ENCODE measurements at places on chromosomes 2 and 18.

DNA sequence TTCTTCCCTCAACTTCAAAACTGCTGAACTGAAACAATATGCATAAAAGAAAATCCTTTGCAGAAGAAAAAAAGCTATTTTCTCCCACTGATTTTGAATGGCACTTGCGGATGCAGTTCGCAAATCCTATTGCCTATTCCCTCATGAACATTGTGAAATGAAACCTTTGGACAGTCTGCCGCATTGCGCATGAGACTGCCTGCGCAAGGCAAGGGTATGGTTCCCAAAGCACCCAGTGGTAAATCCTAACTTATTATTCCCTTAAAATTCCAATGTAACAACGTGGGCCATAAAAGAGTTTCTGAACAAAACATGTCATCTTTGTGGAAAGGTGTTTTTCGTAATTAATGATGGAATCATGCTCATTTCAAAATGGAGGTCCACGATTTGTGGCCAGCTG is 8.4 kb downstream of the HOXD8 start:
- DNase-seq: no peak

DNA sequence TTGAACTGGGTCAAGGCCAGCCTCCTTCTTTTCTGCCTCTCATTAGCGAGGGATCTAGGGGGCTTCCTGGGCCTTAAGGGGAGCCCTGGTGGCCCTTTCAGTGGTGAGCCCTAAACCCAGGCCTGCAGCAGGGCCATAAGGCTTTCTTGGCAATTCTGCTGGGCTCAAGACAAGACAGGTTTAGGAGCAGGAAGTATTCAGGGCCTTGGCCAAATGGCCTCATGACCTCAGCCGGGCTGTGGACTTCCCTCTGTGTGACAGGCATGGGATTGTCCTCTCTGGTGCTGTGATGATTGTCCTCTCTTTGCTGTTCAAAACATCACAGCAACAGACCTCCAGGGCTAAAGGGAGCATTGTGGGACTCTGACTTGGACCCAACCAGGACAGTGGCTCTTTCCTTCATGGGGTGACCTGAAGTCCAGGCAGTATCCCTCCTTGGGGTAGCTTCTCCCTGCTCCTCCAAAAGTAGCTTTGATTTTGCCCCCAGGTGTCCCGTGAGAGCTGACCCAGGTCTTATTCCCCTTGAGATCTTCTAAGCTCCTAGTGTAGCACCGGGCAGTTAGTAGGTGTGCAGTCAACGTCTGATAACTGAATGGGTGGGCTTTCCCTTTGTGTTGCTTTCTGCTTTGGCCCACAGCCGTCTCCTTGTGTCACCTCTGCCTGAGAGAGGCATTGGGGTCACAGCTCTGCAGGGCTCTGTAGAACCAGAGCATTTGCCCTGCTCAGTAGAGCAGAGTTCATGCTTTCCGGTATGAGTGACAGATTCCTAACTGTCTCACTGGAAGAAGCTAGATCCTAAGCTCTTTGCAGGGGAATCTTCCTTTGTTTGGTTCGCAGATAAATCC is 14.7 kb downstream of the FOSL2 start:
- DNase-seq: no peak

DNA sequence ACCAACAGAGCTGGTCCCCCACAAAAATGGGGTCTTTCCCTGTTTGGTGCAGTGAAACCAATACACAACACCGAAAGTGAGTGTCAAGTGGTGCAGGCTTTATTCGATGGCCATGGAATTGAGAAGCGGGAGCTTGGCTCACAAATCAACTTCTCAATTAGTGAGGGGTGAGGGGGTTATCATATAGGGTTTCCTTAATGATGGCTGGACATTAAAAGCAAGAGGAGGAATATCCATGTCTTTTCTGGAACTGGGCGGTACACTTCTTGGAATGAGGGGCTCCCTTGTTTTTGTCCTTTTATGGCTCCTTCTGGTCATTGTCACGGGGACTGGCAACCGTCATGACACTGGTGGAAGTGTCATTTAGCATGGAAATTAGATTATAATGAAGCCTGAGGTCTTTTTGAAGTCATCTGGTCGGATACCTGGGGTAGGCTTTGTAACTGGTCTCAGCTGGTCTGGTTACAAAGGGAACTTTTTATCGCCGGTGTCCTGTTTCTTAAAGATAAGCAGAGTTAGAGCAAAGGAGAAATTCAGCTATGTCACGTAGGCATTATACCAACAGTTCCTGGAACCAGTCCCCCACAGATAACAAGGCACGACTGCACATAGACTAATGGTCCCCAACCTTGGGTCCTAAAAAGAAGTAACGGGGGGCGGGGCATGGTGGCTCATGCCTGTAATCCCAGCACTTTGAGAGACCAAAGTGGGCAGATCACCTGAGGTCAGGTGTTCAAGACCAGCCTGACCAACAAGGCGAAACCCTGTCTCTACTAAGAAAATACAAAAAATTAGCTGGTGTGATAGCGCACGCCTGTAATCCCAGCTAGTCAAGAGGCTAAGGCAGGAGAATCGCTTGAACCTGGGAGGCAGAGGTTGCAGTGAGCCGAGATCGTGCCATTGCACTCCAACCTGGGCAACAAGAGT is 93.5 kb upstream of the NDUFV2 start:
- DNase-seq: no peak

- DNase-seq: no peak
Measured at GRCh38 chr2:61045999-61046398, 19.7 kb upstream of the SANBR start.

GRCh38 chr2:239471011-239471792 is 70.4 kb upstream of the HDAC4 start:
- no peak for DNase-seq

DNA sequence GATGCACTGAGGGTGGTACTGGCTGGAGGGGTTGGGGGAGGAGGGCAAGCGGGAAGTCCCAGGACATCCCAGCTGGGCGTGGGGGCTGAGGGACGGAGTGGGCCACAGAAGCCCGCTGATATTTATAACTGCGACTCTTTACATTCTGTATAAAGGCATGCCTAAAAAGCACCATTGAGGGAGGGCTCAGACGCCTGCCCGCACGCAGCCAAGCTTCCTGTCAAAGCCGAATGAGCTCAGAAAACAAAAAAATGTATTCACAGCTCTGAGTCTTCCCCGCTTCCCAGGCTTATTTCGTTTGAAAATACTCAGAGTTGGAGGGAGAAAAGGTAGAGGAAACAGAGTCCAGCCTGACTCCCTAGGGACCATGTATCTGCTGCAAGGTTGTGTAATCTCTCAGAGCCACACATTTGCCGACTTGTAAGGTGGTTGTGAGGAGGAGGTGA is 170.1 kb upstream of the HAAO start:
- DNase-seq: peak; percentile 39

DNA sequence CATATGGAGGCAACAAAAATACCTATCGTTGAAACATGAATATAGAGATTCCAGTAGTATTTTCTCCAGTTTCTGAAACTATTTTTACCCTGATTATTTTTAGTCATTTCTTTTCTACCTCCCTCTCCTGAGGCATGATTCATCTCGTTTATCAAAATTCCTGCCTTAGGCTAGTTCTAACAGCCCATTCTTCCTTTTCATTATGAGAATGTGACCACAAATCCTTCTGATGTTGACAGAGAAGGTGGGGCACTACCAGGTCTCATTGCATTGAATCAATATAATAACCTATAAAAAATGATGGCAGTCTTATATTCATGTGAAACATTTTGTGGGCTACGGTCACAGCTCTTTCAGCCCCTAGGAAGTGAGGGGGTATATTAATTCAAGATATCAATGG is 406.5 kb upstream of the UBE2E3 start:
- DNase-seq: no peak

DNA sequence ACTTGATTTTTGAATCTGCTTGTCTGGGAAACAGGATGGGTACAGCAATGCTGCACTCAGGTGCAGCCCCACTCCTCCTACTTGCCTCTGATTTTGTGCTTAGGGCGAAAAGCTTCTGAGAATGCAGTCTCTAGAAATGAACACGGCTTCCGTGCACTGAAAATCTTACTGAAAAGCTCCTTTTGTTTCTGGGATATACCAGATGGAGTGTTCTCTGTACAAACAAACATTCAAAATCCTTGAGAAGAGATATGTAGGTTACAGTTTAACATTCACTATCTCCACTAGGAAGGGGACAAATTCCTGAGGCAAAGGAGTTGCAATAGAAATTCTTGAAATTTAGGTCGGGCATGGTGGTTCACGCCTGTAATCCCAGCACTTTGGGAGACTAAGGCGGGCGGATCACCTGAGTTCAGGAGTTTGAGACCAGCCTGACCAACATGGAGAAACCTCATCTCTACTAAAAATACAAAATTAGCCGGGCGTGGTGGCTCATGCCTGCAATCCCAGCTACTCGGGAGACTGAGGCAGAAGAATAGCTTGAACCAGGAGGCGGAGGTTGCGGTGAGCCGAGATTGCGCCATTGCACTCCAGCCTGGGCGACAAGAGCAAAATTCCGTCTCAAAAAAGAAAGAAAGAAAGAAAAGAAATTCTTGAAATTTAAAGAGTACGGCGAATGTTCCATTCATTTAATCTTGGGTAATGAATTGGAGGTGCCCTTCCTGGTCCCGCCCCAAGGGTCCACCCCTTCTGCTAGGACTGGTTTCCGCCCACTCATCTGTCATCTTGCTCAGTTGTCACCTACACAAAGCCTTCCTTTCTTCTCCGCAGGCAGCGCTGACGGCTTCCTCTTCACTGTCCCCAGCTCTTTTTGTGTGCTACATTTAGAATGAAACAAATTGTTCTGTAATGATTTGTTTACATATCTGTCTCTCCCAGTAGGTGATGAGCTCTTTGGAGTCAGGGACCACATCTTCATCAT is 92.4 kb downstream of the SOCS6 start:
- DNase-seq: peak; percentile 45

DNA sequence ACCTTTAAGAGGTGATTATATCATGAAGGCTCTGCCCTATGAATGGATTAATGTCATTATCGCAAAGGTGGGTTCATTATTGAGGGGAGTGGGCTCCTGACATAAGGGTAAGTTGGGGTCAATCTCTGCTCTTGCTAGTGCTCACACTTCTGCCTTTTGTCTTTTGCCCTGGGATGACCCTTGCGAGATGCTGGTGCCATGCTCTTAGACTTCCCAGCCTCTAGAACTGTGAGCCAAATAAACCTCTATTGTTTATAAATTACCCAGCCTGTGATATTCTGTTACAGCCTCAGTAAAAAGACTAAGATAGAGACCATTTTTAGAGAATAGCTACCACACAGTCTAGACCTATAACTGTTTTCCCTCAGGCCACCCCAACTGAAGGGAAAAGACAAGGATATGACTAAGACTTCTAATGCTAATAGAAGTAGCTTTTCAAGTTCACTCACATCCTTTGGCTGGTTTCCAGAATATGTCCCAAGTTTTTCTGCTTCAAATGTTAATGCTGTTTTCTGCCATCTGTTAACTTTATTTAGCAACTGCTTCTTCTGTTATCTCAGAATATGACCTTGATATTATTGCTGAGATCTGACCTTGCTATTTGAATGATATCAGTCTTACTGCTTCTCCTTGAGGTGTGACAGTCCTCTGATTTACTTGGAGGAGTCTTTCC is 65.1 kb upstream of the STAM2 start:
- no peak for DNase-seq

- no peak for DNase-seq
Measured at GRCh38 chr2:60963190-60963589, 54.3 kb upstream of the PEX13 start.

- DNase-seq: peak; percentile 64
Measured at GRCh38 chr2:23664066-23664788, 262.7 kb downstream of the ATAD2B start.

DNA sequence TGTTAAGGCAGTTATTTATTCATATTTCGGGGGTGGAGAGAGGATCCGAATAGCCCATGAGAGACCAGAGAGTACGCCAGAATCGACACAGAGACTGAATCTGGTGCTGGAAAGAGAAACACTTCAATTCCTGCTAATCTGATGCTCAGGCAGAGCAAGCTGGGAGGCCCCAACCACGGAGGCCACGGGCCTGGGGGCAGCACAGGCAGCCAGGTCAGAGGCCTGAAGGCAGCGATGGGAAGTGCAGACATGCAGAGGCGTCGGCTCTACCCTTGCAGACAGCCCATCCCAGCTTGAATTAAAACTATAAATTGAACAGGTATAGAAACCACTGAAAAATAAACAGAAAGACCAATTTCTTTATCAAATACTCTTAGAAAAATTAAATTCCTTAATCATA is 50.6 kb downstream of the PXDN start:
- DNase-seq: no peak

- no peak for DNase-seq
Measured at GRCh38 chr18:5538544-5538943, 5.3 kb downstream of the EPB41L3 start.

DNA sequence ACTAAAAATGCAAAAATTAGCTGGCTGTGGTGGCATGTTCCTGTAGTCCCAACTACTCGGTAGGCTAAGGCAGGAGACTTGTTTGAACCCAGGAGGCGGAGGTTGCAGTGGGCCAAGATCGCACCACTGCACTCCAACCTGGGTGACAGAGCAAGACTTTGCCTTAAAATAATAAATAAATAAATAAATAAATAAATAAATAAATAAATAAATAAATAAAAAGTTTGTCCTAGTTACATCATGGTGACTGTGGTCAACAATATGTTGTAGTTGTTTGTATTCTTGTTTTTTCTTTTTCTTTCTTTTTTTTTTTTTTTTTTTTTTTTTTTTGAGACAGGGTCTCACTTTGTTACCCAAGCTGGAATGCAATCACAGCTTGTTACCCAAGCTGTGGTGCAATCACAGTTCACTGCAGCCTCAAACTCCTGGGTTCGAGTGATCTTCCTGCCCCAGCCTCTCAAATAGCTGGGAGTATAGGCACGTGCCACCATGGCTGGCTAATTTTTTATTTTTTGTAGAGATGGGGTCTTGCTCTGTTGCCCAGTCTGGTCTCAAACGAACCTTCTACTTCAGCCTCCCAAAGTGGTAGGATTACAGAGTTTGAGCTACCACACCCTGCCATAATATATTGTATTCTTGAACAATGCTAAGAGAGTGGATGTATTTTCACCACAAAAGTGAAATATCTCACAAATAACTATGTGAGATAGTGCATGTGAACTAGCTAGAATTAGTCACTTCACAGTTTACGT is 185.0 kb downstream of the PHLPP1 start:
- DNase-seq: no peak
